ENCODE measurements at places on chromosomes 5 and 9. TPM values are rescaled to one million over a fixed set of nuclear protein-coding genes. Genes with fewer than 3 reads are reported as not detected.

The OR1J2 gene
- not detected for total RNA-seq

The CRHBP gene
- total RNA-seq, result not detected

The CCNJL gene
- total RNA-seq, result 0.16 TPM

The LHX3 gene
- total RNA-seq, result not detected

The JAKMIP2 gene
- total RNA-seq, result 3.1 TPM

The INSL4 gene
- not detected for total RNA-seq

The CDH18 gene
- not detected for total RNA-seq

The NDUFS6 gene
- total RNA-seq, result 82.6 TPM

The TNFSF8 gene
- 3.0 TPM for total RNA-seq

The PCSK5 gene
- 23.5 TPM for total RNA-seq

The TRPM3 gene
- total RNA-seq, result 0.55 TPM

The PFN3 gene
- not detected for total RNA-seq

The FAM78A gene
- 2.0 TPM for total RNA-seq

The F2RL1 gene
- total RNA-seq, result 0.36 TPM

The CDH6 gene
- 1.6 TPM for total RNA-seq
